Activated T-helper 2 cell treated with anti-CD3 and anti-CD28 coated beads, Interferon-gamma antibody, Interleukin-2, Interleukin-4, amounts not matched to agents 10 μg/mL and 5 μg/mL and 100 μg/mL, durations not matched to agents 14 hours and 24 hours and 36 hours (primary cell): ENCODE measurements at places on chromosomes 11 and 22. TPM values are rescaled to one million over a fixed set of nuclear protein-coding genes. Genes with fewer than 3 reads are reported as not detected.

- no peak for DNase-seq
These were observed 126.9 kb downstream of the ARHGAP8 start for GRCh38 chr22:44879301-44879680.

Gene APOL4
- 0.48 and 0.52 TPM in 2 replicates for total RNA-seq

- DNase-seq = no peak
These were observed 347.9 kb downstream of the DLG2 start for GRCh38 chr11:85279267-85279666.

GRCh38 chr11:102168481-102168880 is 58.2 kb downstream of the YAP1 start:
- no peak for DNase-seq

Gene OR51T1
- not detected in 2 replicates for total RNA-seq

Gene NRGN
- 5.0 and 6.7 TPM in 2 replicates for total RNA-seq
